ENCODE measurements at places on chromosomes 13 and 19. TPM values are rescaled to one million over a fixed set of nuclear protein-coding genes. Genes with fewer than 3 reads are reported as not detected.
A peak's percentile ranks its signal among the peaks of the same experiment; 100 is the strongest.

Gene TSEN34
- total RNA-seq: 167 TPM

DNA sequence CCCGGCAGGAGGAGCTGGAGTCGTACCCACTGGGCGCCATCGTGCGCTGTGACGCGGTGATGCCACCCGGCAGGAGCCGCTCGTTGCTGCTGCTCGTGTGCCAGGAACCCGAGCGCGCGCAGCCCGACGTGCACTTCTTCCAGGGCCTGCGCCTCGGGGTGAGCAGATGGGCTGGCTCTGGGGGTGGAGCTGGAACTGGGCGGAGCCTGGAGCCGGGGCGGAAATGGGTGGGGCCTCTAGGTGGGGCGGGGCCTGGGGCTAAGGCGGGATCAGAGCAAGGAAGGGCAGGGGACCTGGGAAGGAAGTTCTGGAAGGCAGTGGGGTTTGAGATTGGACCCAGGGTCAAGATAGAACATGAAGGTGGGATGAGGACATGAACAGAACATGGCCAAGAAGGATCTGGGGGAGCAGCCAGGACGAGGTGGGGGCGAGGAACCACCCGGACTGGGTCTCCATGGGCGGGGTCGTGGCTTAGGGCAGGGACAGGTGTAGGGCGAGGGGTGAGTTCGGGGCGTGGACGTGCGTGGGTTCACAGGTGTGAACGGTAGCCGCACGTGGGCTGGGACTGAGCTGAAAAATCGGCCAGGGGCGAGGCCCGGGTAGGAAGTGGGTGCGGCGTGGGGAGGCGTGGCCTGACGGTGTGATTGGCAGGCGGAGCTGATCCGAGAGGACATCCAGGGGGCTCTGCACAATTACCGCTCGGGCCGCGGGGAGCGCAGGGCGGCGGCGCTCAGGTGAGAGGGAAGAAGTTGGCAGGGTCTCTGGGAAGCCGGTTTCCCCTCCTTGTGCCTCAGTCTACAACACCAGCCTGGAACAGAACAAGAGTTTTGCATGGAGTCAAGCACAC is 4.7 kb downstream of the EPS8L1 start:
- peak; percentile 60 for DNase-seq

Gene TEX101
- total RNA-seq: not detected

GRCh38 chr13:101949681-101950080 is 452.2 kb downstream of the FGF14 start:
- no peak for DNase-seq

Gene ZFP30
- 15.2 TPM for total RNA-seq

GRCh38 chr13:113472355-113473025 is 18.0 kb downstream of the DCUN1D2 start:
- DNase-seq: no peak

Gene SYCN
- not detected for total RNA-seq

- DNase-seq: no peak
Measured at GRCh38 chr19:14472202-14472938, 2.8 kb downstream of the PTGER1 start.

All from H4 (cell line).